ENCODE measurements at places on chromosomes 2 and 18.

- DNase-seq: no peak
Observed at GRCh38 chr2:1339388-1340140, 73.7 kb upstream of the TPO start.

- no peak for DNase-seq
Observed at GRCh38 chr2:134713176-134713575, 5.6 kb downstream of the TMEM163 start.

DNA sequence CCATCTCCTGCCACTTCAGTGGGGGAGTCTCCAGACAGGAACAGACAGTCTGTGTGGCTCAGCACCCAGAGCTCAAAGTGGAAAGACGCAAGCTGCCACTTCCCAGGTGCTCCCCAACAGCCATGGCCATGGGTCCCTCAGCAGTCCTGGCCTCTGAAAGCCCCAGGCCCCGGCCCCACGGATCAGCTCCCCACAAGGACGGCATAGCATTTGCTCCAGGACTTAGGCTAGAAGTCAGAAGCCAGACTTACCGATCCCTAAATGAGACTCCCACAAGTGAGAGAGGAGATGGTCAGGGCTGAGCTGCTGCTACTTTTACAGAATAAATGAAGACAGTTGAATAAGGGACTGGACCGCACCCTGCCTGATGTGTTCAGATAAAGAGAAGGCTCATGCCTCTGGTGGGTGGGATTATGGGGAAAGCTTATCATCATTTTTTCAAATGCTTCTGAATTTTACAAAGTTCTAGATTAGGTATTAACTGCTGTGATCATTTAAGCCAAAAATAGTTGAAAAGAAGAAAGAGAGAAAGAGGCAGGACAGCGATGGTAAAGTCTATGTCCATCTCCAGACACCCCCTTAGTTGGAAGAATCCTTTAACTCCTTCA, 50.5 kb downstream of the ADD2 start:
- DNase-seq: no peak

DNA sequence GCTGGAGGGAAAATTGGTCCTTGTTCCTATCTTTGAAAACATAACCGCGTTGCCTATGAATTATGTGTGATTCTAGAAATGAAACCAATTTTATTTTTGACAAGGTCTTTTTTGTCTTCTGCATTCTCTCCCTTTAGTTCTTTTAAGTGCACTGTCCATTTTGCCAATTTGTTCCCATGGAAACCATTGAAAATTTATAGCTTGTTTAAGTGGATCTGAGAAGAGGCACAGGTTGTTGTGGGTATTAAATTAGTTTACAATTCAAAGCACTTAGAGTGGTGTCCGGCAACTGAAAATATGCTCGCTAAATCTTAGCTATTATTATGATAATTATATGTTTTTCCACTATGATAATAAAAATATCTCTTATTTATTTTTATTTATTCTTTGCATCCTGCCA, 107.5 kb upstream of the FSHR start:
- no peak for DNase-seq

- DNase-seq: no peak
Observed at GRCh38 chr2:121567957-121568409, 37.3 kb downstream of the RNU4ATAC start.

GRCh38 chr18:8994603-8995002, 107.9 kb upstream of the NDUFV2 start:
- no peak for DNase-seq

DNA sequence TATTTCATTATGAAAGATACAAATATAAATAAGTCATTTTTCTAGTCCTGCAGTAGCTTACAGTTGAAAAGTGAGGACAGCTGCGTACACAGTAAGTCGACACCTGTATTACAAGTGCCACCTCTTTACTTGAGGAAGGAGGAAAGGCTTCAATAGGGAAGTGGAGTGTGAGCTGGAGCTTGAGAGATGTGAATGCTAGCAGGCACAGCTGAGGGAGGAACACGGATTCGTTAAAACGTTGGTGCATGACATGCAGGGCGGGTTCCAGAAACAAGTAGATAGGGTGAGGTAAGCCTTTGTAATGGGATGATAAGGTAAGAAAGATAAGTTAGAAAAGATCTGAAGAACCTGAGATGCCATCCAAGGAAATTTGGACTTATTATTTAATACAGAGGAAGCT, 98.1 kb upstream of the CSRNP3 start:
- no peak for DNase-seq

GRCh38 chr2:85861180-85861579, 27.6 kb downstream of the ST3GAL5 start:
- DNase-seq: peak; percentile 50

- no peak for DNase-seq
Observed at GRCh38 chr18:3008541-3008940, 4.4 kb downstream of the LPIN2 start.

- DNase-seq: no peak
Observed at GRCh38 chr2:54029721-54030395, 59.1 kb upstream of the PSME4 start.

GRCh38 chr2:112996635-112997034, 8.6 kb upstream of the IL36A start:
- DNase-seq: peak; percentile 79

GRCh38 chr18:6975084-6975483, 142.5 kb downstream of the LAMA1 start:
- DNase-seq: no peak

- no peak for DNase-seq
Observed at GRCh38 chr2:23806201-23806600, 120.7 kb downstream of the ATAD2B start.

- no peak for DNase-seq
Observed at GRCh38 chr18:22710673-22711191, 222.4 kb upstream of the RBBP8 start.

DNA sequence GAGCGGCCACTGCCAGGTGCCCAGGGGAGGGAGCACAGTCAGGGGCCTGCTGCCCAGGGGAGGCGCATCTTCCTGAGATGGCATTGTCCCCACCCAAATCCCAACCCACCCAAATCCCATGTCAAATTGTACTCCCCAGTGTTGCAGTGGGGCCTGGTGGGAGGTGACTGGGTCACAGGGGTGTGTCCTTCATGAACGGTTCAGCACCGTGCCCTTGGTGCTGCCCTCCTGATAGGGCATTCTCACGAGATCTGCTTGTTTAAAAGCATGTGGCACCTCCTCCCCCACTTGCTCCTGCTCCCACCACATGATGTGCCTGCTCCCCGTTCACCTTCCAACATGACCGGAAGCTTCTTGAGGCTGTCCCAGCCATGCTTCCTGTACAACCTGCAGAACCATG, 27.6 kb downstream of the ANKMY1 start:
- DNase-seq: no peak

DNA sequence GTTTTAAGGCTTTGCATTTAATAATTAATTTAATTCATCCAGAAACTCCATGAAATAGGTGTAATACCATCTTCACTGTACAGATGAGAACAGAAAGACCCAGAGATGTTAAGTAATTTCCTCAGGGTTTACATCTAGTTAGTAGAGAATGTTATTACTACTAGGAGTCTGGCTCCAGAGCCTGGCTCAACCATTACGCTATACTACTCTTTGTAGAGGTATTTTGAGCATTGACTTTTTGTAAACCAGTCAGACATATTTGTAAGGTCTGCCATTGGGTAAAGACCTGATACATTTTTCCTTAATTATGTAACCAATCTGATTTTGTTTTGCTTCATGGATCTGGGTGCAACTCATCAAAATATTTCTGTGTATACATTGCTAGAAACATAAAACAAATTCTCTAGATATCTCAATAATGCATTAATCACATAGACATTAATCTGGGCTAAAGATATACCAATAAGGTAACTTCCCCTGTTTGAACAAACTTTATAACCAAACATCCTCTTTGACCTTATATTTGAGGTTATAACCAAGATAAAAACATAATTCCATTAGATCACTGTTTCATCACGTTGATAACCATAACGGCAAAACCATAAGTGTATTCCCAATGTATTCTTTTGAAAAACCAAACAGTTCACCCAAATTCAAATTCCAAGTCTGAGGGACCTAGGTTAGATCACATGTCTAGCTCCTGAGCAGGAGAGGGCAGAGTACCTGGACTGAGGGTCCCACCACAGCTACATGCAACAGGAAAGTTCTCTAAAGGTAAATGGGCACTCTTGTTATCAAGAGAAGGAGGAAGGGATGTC, 135.0 kb downstream of the IKZF2 start:
- no peak for DNase-seq

Data from CD4-positive, alpha-beta T cell treated with Interleukin-10 for 1 hour (primary cell).